Aorta (tissue), 5 donors: ENCODE measurements at places on chromosomes 12 and 14. TPM values are rescaled to one million over a fixed set of nuclear protein-coding genes. Genes with fewer than 3 reads are reported as not detected.

Gene VDR
- 9.3 TPM for total RNA-seq

Gene CLEC9A
- 0.42 TPM for total RNA-seq

Gene NGB
- total RNA-seq: not detected

Gene ZFC3H1
- 71.7 TPM for total RNA-seq

Gene KLRF1
- total RNA-seq: 1.1 TPM

Gene CLEC2D
- 16.0 TPM for total RNA-seq

Gene PIANP
- total RNA-seq: 10.7 TPM

Gene HHIPL1
- total RNA-seq: 2.5 TPM

Gene KERA
- total RNA-seq: not detected

Gene MOK
- total RNA-seq: 10.0 TPM

Gene LRP1
- 992 TPM for total RNA-seq

- no peak for DNase-seq
Measured at GRCh38 chr12:116284396-116284795, 6.9 kb upstream of the MED13L start.

DNA sequence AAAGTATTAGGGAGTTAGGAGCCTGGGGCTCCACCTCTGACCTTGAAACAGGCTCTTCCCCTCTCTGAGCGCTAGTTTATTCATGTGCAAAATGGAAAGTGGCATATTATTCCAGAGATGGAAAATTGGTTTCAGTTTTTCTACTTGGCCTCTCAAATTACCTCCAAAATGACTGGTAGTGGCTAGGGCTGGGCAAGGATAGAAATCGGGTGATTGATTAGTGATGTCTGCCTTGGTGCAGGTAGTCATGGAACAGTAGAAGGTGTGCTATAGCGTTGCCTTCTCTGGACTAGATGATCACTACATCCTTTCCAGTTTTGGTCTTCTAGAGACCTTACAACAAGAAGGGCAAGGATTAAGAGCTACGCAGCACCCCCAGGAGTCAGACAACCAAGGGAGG lies 8.6 kb upstream of the MSI1 start:
- no peak for DNase-seq

DNA sequence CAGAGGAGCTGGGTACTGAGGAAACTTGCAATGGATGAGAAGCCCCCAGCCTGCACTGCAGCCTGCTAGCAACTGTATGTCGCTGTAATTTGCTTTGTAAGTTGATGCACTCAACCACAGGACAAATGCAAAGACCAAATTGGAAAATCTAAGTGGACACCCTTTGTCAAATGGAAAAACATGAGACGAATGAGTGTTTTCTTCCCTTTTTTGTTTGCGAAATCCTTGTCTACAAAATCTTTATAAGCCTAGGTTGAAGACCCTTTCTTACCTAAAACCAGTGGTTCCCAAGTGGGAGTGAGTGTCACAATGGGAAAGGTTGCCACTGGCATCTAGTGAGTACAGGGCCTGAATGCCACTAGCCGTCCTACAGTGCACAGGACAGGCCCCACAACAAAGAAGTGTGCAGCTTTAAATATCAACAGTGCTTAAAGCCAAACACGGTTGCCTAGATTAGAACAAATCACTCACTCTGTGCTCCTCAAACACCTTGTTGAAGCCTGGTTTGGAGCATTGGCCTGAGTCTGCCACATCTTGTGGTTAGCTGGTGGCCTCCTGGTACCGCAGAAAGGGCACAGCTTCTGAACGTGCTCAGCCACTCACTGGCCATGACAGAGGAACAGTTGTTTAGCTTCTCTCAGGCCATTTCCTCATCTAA lies 7.6 kb upstream of the VASH1 start:
- no peak for DNase-seq

DNA sequence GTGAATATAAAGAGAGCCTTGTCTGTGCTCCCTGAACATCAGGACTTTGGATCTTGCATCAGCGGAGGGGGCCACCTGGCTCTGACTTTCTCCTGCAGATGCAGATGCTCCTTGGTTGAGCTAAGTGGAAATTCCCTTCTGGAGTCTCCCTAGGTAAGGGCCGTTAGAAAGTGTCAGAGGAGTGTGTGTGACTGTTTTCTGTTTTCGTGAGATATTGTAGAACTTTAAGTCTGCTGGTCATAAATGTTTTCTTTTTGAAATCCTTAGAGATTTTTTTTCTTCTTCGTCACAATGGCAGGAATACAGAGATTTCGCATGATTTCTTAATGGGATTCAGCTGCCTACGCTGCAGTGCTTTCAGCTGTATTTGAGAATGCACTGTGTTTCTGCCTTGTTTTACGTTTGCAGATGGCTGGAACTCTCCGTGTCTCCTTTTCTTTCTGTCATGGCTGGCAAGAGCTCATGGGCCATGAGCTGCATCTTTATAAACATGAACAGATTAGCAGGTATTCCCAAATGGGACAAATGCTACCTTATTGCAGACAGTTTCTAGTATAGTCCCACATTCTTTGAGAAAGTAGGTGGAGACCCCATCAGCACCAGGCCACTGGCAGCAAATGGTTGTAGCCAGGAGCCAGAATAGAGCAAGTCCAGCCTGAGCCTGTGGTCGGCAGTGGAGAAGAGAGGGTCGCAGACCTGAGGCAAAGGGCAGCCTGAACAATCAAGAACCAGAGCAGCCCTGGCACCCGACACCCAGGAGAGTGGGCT lies 76.2 kb upstream of the FRMD6 start:
- no peak for DNase-seq

GRCh38 chr14:65731933-65732506 lies 319.5 kb downstream of the FUT8 start:
- no peak for DNase-seq

DNA sequence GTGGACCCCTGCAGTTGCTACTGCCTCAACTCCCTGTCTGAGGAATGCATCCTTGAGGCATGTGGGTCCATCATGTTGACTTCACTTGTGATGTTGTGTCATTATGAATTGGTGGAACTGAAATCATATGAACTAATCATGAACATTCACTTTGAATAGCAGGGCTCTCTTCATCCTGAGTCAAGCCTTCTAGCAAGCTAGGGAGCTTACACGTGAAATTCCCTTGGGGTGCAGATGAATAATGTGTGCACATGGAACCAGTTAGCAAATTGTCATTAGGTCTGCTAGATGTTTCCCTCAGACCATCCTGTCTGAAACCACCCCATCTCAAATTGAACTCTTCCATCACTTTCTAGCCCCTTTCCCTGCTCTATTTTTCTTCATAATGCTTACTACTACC lies 3.6 kb downstream of the COQ6 start:
- DNase-seq: no peak

- no peak for DNase-seq
Measured at GRCh38 chr14:49203676-49204075, 382.5 kb downstream of the RPS29 start.

GRCh38 chr12:90902596-90902995 lies 52.4 kb downstream of the CCER1 start:
- DNase-seq: no peak

GRCh38 chr14:21090940-21091663 lies 7.4 kb downstream of the ZNF219 start:
- peak; percentile 47 for DNase-seq

DNA sequence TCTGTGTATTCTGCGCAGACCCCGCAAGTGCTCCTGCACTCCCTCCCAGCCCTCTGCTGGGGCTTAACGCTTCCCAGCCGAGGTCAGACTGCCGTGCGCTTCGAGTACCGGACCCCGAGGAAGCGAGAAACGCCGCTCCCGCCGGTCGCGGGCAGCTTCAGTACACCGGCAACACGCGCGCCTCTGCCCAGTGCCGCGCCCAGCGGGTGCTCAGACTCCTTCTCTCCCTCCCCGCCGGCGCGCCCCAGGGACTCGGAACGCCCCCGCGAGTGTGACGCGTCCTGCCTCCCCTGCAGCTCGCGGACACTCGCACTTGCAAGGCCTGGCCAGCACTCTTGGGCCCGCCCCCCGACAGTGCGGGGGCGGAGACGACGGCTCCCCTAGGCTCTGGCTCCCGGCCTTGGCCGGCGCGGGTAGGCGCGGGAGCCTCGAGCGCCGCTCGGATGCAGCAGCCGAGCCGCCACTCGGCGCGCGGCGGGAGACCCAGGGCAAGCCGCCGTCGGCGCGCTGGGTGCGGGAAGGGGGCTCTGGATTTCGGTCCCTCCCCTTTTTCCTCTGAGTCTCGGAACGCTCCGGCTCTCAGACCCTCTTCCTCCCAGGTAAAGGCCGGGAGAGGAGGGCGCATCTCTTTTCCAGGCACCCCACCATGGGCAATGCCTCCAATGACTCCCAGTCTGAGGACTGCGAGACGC lies at the start of gene PTGER2:
Gene PTGER2, plus strand, starts transcription at position 410 of the 692 bp plus-strand sequence. Its CDS starts 237 bp downstream, at position 647.
- DNase-seq: peak; percentile 97

DNA sequence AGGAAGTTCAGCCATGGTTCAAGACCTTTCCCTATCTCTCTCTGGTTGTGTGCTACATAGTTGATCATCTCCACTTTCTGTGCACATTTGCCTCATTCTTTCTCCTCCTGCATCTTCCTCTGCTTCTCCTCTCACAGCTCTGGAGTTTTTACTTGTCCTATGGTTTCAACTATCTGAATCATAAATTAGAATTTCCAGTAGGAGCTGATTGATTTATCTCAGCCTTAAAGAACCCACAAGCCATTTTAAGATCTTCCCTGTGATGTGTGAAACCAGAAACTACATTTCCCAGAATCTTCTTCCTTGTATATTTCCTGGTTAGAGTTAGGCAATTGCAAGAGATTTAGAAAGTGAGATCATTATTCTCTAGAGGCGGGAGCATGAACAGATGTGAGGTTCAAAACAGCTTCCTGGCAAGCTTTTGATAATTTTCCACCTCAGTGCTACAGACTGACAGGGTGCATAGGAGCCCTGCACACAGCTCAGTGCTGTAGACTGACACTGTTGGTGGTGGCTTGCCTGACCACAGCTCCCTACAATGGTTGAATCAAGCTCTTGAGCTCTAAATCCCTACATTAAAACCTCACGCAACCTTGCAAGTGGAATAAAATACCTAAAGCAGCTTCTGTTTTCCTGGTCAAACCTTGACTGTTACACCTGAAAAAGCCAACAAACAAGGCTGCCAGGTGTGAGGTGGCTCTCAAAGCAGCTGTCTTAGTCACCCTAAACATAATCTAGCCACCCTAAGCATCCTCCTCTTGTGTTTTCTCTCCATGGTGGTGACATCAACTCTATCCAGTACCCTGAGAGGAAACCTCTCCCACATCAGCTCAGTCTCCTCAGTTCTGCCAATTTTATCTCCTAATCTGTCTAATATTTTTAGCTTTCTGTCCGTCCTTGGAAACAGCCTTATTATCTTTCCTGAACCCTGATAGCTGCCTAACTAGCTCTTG lies 21.5 kb upstream of the IFNG start:
- DNase-seq: no peak

GRCh38 chr12:121800694-121801594 lies 2.9 kb upstream of the SETD1B start:
- DNase-seq: peak; percentile 94

DNA sequence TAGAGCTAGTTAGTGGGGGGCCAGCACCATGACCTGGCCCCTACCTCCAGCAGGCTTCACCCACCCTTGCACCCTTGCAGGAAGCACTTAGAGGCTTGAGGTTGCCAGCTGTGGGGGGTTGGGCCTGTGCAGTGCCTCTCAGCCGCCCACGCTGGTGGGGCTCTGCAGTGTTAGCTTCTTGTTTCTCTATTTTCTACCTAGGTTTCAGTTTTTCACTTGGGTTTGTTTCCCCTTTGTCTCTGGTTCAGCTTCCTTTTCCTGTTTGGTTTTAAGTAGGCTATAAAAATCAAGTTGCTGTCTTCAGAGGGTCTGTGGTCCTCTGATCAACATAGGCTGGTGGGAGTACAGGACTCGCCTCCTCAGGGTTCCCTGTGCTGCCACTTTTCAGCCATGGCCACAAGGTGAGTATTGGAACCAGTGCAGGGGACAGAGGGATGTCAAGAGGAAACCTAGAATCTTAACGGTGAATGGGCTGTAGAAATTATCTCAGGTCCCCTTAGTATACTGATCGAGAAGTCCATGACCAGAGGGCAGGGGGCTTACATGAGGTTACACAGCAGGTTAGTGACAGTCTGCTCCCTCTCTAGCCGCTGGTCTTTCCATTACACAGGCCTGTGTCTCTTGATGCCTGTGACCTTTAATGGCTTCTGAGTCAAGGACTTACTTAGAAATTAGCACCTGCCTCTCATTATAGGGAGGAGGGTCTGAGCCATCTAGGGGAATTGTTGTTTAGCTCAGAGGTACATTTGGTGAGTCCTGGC lies at the start of gene EVL:
Gene EVL, plus strand, starts transcription at position 312 of the 761 bp plus-strand sequence. Its CDS starts 79 bp downstream, at position 391.
- DNase-seq: no peak

GRCh38 chr12:29343022-29343799 lies 37.8 kb downstream of the ERGIC2 start:
- no peak for DNase-seq

GRCh38 chr14:69960296-69960695 lies 81.1 kb downstream of the SMOC1 start:
- DNase-seq: no peak

DNA sequence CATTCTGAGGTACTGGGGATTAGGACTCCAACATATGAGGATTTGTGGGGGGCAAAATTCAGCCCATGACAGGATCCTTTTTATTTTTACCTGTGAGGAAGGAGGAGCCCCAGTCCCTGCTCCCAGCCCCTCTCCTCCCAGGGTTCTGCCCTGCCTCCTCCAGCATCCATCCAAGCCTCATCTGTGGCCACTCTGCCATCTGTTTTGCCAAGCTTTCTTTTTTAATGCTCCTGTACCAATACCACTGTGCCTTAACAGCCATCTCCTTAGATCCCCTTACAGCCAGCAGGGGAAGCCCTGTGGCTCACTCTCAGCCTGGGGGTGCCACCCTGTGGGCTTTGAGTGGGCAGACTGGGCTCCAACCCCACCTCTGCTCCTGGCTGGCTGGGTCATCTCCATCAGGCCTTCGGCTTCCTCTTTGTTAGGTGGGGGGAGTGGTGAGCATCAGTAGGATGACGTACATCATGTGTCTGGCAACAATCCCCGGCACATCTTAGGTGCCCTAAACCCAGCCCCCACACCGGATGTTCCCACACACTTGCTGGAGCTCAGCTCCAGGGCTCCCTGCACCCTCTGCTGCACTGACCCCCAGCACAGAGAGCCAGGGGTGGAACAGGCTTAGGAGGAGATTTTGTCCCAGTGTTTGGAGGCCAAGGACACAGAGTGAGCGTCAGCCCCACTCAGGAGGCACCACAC lies 40.2 kb downstream of the CYP46A1 start:
- DNase-seq: peak; percentile 46

- DNase-seq: no peak
Measured at GRCh38 chr12:65389436-65389835, 111.0 kb downstream of the MSRB3 start.

GRCh38 chr12:55849616-55850343 lies 7.0 kb upstream of the MMP19 start:
- DNase-seq: peak; percentile 65

DNA sequence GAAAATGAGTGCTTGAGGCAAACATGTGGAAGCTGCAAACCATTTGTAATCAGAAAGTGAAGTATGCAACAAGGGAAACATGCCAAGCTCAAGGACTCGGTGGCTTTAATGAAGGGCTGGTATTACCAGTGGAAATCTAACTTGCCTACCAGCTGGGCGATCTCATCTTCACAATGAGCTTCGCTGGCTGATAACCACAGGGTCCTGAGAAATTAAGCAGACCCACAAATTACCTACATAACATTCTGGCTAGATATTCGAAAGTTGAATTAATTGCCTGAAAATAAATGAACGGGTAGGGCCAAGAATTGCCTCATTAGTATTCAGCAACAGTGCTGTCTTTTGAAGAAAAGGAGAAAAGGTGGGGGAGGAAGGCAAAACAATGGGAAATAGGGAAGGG lies 439.4 kb downstream of the PDZRN4 start:
- DNase-seq: no peak
